H4 (cell line): ENCODE measurements at places on chromosomes 3 and 15. TPM values are rescaled to one million over a fixed set of nuclear protein-coding genes. Genes with fewer than 3 reads are reported as not detected.
A peak's percentile ranks its signal among the peaks of the same experiment; 100 is the strongest.

DNA sequence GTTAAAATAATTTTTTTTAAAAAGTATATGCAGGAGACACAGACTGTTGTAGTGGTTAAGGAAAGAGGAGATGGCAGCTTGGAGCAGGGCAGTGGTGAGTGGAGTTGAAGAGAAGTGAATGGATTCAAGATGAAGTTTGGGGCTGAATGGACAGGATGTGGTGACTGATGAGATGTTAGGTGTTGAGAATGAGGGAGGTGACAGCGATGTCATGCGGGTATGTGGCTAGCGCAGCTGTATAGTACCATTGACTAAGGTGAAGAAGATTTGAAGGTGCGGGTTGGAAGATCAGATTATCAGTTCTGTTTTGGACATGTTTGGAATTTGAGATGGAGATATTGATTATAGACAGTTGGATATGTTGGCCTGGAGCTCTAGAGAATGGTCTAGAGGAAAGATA, 20.1 kb downstream of the FBXO22 start:
- no peak for DNase-seq

DNA sequence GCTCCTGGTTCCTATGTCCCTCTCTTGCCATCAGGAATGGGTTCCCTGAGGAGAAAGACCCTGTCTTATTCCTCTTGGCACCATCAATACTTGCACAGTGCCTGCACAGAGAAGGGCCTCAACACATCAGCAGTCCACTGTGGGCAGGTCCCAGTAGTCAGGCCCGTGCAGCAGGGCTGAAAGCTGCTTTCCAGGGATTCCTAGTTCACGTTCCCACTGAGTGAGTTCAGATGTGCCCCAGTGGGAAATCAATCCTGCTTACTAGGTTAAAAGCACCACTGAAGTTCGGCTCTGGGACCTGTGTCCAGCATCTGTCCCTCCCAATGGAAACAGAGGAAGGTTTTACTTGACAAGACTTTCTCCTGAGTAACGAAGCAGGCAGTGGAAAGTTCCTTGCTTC, 15.7 kb downstream of the RAB43 start:
- DNase-seq, result no peak

- no peak for DNase-seq
Observed at GRCh38 chr3:69031635-69032034, 18.2 kb upstream of the EOGT start.

The FMN1 gene
- total RNA-seq, result 3.6 TPM in 2 replicates

DNA sequence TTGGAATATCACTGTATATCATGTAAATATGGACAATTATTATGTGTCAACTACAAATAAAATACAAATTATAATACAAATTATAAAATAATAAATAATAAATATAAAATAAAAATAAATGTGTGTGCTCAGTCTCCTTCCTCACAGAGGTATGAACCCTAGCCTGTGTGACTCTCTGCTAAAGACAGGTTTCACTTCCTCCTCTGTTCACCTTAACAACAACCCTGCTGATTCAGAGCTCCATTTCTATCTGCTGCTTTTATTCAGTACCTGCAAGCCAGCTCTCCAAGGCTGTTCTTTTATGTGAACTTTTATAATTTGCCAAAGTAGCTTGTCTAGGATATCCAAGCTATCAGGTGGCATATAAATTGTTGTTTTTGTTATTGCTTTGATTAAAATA, 610.7 kb upstream of the GRM7 start:
- no peak for DNase-seq

DNA sequence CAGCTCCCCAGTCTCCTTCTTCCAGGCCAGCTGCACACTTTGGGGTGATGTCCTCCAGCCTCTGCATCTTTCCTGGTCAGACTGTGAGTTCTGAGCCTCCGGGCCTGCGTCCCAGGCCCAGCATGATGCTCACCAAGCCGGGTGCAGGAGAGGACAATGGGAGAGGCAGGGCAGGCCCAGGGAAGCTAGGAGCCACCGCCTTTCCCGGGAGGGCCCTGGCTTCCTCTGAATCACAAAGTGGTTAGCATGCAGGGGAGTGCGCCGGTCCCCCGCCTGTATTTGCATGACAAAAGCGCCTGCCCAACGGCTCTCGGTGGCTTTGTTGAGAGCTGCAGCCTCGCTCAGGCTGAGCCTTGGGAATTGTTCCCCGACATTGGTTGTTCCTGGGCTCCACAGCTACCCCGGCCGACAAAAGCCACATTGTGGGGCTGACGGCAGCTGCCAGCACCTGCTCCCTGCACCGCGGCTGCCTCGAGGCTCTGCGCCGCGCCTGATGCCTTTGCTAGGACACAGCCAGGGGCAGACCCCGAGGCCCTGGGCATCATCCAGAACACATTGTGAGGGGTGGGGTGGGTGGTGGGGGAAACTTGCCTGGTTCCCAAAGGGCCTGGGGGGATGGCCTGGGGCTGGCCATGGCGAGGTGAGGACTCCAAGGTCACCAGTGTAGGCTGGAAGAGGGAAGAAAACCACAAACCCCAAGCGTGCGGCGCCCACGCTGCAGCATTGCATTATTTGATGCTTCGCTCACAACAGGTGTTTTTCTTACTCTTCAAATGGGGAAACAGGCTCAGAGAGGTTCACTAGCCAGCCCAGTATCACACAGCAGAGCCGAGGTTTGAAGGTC, 20.0 kb upstream of the KLF13 start:
- DNase-seq, result no peak

- DNase-seq, result peak; percentile 46
Observed at GRCh38 chr15:85403745-85404144, 23.3 kb downstream of the AKAP13 start.

The PRC1 gene
- 245 and 259 TPM in 2 replicates for total RNA-seq

The GABRR3 gene
- not detected in 2 replicates for total RNA-seq

DNA sequence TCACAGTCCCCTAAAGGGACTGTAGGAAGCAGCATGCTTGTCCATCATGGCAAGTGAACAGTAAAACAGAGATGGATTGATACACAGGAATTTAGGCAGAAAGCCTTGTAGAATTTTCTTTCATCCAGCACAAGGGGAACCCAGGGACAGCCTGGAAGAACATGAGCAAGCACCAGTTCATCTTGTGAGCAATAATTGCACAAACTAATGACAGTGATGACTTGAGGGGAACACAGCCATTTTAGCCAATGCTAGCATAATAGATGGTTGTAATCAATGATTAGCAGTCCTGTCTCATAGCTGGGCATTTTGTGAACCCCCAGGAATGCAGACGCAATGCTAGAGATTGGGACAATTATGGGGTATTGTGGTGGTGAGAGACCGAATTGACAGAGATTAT, 6.7 kb downstream of the CD200 start:
- no peak for DNase-seq

GRCh38 chr3:30457726-30458125, 148.7 kb upstream of the TGFBR2 start:
- no peak for DNase-seq

The SLC24A5 gene
- total RNA-seq, result not detected in 2 replicates
